ENCODE measurements at places on chromosomes 16 and 17.

- no peak overlapping the region for H3K4me3 ChIP-seq
- peaks cover 57% of the 10 kb centered on the region for H3K27me3 ChIP-seq
- no peak for ATAC-seq
- no peak overlapping the region for H3K27ac ChIP-seq
- no peaks in the 10 kb centered on the region for H3K4me1 ChIP-seq
- no peaks in the 10 kb centered on the region for H3K36me3 ChIP-seq
Measured at GRCh38 chr16:54347961-54348360, 61.4 kb upstream of the IRX3 start.

- no peaks in the 10 kb centered on the region for H3K27me3 ChIP-seq
- peaks cover 38% of the 10 kb centered on the region for H3K36me3 ChIP-seq
- H3K27ac ChIP-seq: no peak overlapping the region
- peaks cover 91% of the 10 kb centered on the region for H3K4me1 ChIP-seq
Measured at GRCh38 chr17:42138749-42139492, 15.9 kb downstream of the RAB5C start.

DNA sequence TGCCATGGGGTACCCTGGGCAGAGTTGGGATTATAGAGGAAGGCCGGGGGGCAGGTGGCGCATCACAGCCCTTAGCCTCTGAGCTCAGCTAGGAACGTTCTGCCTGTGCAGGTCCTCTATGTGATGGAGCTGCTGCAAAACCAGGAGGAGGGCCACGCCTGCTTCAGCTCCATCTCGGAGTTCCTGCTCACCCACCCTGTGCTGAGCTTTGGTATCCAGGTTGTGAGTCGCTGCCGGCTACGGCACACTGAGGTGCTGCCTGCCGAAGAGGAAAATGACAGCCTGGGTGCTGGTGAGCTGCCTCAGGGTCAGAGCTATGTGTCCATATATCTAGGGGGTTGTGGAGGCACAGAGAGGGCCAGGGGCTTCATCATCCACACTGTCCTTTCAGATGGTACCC, 5.8 kb upstream of the NRN1L start:
- ATAC-seq: no peak
- H3K27ac ChIP-seq: no peak overlapping the region
- peaks cover 3% of the 10 kb centered on the region for H3K4me1 ChIP-seq
- H3K27me3 ChIP-seq: no peaks in the 10 kb centered on the region
- H3K36me3 ChIP-seq: peaks cover 87% of the 10 kb centered on the region

GRCh38 chr16:57148481-57148880, 37.4 kb downstream of the PSME3IP1 start:
- no peaks in the 10 kb centered on the region for H3K27me3 ChIP-seq
- H3K27ac ChIP-seq: no peak overlapping the region
- H3K4me1 ChIP-seq: peaks cover 41% of the 10 kb centered on the region
- no peak overlapping the region for H3K4me3 ChIP-seq

DNA sequence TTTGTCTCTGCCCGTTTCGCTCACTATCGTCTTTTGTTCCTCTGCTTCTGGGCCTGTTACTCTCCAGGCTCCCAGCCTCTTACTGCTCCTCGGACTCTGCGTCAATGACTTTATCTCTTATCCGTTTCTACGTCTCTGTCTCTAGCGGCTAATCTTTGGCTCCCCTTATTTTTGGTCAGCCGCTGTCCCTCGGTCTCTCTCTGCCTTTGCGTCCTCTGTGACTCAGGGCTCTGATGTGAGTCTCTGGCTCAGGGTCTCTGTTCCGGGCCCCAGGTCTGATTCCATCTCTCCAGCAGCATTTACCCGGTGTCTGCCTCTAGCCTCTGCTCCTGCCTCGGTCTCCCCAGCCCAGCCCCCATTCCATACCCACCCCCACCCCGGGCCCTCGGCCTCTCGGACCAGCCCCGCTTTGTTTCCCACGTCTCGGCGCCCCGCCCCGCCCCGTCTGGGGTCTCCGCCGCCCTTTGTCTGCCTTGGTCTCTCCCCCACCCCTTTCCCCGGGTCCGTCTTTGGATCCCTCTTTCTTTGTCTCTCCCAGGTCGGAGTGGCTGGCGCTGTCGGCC, 547 bp upstream of the ZNF48 start:
- peak overlapping the region; percentile 64 for H3K4me3 ChIP-seq
- H3K27me3 ChIP-seq: no peaks in the 10 kb centered on the region
- ATAC-seq: peak; percentile 12
- H3K4me1 ChIP-seq: peaks cover 48% of the 10 kb centered on the region

DNA sequence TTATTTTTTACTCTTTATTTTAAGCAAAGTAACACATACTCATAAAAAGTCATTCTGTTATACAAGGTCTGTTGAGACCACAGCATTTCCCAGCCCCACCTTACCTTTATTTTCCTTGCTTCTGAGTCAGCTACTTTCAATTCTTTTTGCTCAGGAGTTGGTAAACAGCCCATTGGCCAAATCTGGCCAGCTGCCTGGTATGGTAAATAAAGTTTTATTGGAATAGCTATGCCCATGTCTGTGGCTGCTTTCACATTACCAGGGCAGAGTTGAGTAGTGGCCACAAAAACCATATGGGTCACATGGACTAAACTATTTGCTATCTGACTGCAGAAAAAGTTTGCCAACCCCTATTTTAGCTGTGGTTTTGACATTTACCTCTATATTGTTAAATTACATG, 3.4 kb upstream of the NSRP1 start:
- no peak for ATAC-seq
- no peak overlapping the region for H3K27ac ChIP-seq
- H3K27me3 ChIP-seq: no peaks in the 10 kb centered on the region
- H3K4me3 ChIP-seq: no peak overlapping the region
- H3K36me3 ChIP-seq: no peaks in the 10 kb centered on the region

GRCh38 chr16:53925107-53925410, 221.1 kb downstream of the FTO start:
- no peak overlapping the region for H3K27ac ChIP-seq
- no peak overlapping the region for H3K4me3 ChIP-seq
- no peaks in the 10 kb centered on the region for H3K36me3 ChIP-seq
- no peak for ATAC-seq

DNA sequence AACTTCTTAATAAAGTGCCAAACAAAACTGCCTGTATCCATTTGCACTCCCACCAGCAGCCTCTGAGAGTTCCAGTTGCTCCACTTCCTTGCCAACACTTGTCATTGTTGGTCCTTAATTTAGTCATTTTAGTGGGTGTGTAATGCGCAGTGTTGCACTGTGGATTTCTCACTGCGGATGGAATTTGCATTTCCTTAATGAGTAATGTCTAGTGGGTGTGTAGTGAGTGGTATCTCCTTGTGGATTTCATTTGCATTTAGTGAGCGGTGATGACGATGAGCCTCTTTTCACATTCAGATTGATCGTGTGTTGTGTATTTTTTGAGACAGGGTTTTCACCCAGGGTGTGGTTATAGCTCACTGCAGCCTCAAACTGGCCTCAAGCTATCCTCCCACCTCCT, 4.1 kb upstream of the MSLN start:
- ATAC-seq: no peak
- H3K27ac ChIP-seq: no peak overlapping the region
- no peaks in the 10 kb centered on the region for H3K4me1 ChIP-seq
- H3K4me3 ChIP-seq: no peak overlapping the region

GRCh38 chr17:44105483-44105882, 18.0 kb downstream of the HDAC5 start:
- no peaks in the 10 kb centered on the region for H3K27me3 ChIP-seq
- no peak overlapping the region for H3K4me3 ChIP-seq
- peaks cover 19% of the 10 kb centered on the region for H3K4me1 ChIP-seq

- H3K36me3 ChIP-seq: peaks cover 40% of the 10 kb centered on the region
- no peak overlapping the region for H3K4me3 ChIP-seq
- H3K4me1 ChIP-seq: peaks cover 32% of the 10 kb centered on the region
- ATAC-seq: no peak
- no peak overlapping the region for H3K27ac ChIP-seq
Measured at GRCh38 chr16:67677712-67678111, 11.1 kb downstream of the C16orf86 start.

GRCh38 chr16:55539049-55539448, 27.4 kb upstream of the CAPNS2 start:
- H3K27me3 ChIP-seq: no peaks in the 10 kb centered on the region
- no peak overlapping the region for H3K4me3 ChIP-seq
- no peak for ATAC-seq
- H3K36me3 ChIP-seq: no peaks in the 10 kb centered on the region

DNA sequence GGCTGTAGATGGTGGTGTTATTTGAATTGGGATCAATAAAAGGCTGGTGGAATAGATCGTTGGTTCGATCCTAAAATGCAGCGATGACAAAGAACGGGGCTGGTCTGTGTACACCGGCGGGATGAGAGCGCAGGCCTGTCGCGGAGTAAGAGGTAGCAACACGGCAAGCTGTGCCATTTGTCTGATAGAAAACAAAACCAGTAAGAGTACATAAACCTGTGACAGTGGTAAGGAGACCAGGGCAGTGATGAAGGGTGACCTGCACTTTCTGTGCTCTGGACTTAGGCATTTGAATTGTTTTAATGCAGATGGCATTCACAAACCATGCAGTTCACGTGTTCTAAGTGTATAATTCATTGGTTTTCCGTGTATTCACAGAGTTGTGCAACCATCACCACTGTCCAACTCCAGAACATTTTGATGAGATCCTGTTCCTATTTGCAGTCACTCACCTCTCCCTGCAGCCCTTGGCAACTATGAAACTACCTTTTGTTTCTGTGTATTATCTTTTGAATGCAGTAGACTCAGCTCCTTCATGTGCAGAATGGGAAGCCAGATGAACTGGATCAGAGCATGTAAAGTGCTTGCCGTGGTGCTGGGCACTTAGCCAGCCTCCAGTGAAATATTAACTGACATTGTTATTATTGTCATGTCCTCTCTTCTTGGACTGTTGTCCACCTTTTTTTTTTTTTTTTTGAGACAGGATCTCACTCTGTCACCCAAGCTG, 286.1 kb downstream of the SNX29 start:
- no peaks in the 10 kb centered on the region for H3K27me3 ChIP-seq
- H3K4me1 ChIP-seq: no peaks in the 10 kb centered on the region
- H3K27ac ChIP-seq: no peak overlapping the region
- no peak overlapping the region for H3K4me3 ChIP-seq

GRCh38 chr17:82645516-82645915, 2.7 kb downstream of the WDR45B start:
- H3K4me1 ChIP-seq: peaks cover 12% of the 10 kb centered on the region
- H3K27me3 ChIP-seq: no peaks in the 10 kb centered on the region
- H3K4me3 ChIP-seq: no peak overlapping the region
- no peak overlapping the region for H3K27ac ChIP-seq
- ATAC-seq: no peak

DNA sequence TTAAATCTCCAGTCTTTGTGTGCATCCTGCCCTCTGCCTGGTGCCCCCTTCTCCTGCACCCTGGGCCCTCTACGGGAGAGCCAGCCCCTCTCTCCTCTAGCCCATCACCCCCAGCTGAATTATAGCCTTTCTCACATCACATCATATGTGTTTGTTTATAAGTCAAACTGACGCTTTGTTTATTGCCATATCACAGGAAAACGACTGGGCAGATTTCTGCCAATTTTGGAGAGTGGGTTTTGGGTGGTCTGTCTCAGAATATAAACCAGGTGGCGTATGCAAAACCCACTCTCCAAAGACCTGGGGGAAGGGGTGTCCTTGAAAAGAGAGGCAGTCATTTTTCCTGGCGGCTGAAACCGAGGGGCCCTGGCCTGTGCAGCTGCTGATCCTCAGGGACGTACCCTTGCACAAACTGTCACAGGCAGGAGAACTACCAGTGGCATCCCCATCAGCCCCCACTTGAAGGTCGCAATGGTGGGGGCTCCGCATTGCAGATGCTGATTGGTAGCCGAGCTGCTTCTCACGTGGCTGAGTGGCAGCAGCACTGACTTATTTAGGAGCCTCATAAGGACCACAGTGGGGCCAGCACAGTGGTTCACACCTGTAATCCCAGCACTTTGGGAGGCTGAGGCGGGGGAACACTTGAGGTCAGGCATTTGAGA, 34.8 kb upstream of the CDC42EP4 start:
- H3K27ac ChIP-seq: no peak overlapping the region
- no peaks in the 10 kb centered on the region for H3K27me3 ChIP-seq
- no peak for ATAC-seq
- no peaks in the 10 kb centered on the region for H3K36me3 ChIP-seq

- peaks cover 81% of the 10 kb centered on the region for H3K4me1 ChIP-seq
- ATAC-seq: peak; percentile 25
- peak overlapping the region; percentile 98 for H3K4me3 ChIP-seq
- H3K27me3 ChIP-seq: peaks cover 16% of the 10 kb centered on the region
- peak overlapping the region; percentile 97 for H3K27ac ChIP-seq
- no peaks in the 10 kb centered on the region for H3K36me3 ChIP-seq
Measured at GRCh38 chr16:73058616-73059409, 10.9 kb upstream of the ZFHX3 start.

GRCh38 chr16:86537486-86537885, 17.5 kb downstream of the MTHFSD start:
- no peaks in the 10 kb centered on the region for H3K4me1 ChIP-seq
- H3K27ac ChIP-seq: no peak overlapping the region
- H3K4me3 ChIP-seq: no peak overlapping the region

- H3K4me1 ChIP-seq: peaks cover 13% of the 10 kb centered on the region
- H3K36me3 ChIP-seq: no peaks in the 10 kb centered on the region
- peak overlapping the region; percentile 90 for H3K27ac ChIP-seq
- H3K4me3 ChIP-seq: peak overlapping the region; percentile 32
- peaks cover 31% of the 10 kb centered on the region for H3K27me3 ChIP-seq
Measured at GRCh38 chr16:87582216-87582965, 19.9 kb upstream of the JPH3 start.

DNA sequence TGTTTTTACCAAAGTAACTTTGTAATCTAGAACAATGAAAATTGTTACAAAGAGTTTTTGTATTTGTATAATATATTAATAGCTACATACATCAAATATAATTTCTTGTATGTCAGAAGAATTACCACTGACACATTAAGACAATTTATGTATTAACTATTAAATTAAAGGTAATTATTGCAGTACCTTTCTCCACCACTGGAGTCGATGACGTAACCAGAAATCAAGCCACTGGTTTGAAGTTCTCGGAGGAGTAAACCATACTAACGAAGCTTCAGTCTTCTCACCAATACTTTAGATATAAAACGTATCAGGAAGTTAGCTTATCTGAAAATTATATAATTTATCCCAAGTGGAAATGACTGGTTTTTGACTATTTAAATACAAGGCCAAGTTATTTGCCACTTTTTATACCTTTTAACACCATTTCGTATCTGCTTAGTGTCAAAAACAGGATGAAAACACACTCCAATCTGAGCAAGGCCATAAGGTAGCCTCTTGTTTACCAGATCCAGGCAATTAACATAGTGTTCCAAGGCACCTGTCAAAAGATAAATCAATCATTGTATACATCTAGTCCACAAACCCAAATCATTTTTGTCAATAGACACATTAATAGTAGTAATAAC, 4.3 kb downstream of the POLG2 start:
- H3K27me3 ChIP-seq: no peaks in the 10 kb centered on the region
- no peak for ATAC-seq
- no peak overlapping the region for H3K4me3 ChIP-seq

- ATAC-seq: peak; percentile 19
- no peak overlapping the region for H3K4me3 ChIP-seq
- H3K4me1 ChIP-seq: no peaks in the 10 kb centered on the region
- no peaks in the 10 kb centered on the region for H3K27me3 ChIP-seq
- H3K27ac ChIP-seq: no peak overlapping the region
Measured at GRCh38 chr17:73401911-73402310, 90.1 kb upstream of the CDC42EP4 start.

Data from gastroesophageal sphincter (tissue), 4 donors.